Neuronal stem cell (in vitro differentiated cells): ENCODE measurements at places on chromosomes 16 and 17.

DNA sequence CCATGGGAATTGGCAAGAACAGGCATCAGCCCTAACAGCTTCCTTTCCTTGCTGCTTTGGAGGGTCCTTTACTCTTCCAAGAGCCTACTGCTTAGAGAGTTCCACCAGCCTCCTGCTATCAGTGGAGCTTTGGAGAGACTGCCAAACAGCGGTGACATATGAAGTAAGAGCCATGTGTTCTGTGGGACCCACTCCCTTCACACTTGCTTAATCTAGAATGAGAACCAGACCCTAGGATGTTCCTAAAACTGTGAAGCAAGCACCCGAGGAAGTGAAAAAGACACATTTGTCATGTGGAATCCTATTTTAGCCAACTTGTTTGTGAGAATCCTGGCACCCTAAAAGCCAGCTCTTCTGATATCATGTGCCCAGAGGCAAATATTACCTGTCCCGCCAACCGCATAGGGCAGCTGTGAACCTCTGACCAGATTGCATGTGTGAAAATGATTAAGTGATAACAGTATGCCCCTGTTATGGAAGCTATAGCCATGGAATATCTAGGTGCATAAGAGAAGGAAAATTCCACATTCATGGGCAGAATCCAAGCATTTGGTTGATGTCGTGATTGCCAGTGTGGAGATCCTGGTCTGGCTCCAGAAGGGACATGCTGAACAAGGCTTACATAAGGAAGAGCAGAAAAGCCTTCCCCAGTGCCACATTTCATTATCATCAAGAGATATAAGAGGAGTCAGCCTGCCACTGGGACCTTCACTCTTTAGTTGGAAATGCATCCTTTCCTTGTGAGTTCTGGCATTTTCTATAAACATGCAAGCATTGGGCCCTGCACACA is 18.7 kb downstream of the RCVRN start:
- no peak for DNase-seq

DNA sequence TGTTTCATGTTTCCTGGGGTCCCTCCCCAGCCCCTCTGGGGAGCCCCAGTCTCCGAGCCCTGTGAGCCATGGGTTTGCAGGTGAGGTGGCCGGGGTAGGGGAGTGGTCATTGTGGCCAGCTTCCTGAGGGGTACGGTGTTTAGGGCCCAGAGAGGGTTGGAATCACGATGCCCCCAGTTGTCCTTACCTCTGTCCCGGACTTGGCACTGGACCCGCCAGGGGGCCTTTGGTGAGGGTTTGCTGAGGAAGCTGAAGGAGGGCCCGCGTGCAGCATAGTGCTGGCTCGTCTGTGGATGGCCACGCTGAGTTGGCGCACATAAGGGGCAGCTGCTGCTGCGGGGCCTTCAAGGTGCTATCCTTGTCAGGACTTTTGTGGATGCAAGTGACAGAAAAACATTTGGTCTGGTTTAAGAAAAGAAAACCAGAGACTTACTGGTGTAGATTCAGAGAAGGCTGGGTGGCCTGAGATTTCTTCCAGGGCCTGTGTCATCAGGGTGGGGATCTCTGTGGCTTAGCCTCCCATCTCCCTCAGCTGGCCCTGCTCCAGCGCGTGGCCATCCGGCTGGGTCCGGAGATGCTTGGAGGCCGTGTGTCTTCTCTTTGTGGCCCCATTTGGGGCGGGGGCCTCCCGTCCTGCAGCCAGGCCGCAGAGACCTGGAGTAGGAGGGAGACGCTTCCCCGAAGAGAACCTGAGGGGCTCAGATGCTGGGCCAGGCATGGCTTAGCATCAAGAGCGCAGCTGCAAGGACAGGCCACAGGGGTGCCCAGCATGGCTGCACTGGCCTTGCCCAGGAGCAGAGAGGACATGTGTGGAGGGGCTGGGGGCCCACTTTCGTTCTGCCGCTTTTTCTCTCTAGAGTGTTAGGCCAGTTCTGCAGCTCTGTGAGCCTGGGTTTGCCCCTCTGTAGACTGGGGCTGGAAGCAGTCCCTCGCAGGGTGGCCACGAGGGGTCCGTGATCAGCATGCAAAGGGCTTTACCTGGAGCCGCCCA is 33.7 kb upstream of the NUDT16L1 start:
- DNase-seq = no peak

DNA sequence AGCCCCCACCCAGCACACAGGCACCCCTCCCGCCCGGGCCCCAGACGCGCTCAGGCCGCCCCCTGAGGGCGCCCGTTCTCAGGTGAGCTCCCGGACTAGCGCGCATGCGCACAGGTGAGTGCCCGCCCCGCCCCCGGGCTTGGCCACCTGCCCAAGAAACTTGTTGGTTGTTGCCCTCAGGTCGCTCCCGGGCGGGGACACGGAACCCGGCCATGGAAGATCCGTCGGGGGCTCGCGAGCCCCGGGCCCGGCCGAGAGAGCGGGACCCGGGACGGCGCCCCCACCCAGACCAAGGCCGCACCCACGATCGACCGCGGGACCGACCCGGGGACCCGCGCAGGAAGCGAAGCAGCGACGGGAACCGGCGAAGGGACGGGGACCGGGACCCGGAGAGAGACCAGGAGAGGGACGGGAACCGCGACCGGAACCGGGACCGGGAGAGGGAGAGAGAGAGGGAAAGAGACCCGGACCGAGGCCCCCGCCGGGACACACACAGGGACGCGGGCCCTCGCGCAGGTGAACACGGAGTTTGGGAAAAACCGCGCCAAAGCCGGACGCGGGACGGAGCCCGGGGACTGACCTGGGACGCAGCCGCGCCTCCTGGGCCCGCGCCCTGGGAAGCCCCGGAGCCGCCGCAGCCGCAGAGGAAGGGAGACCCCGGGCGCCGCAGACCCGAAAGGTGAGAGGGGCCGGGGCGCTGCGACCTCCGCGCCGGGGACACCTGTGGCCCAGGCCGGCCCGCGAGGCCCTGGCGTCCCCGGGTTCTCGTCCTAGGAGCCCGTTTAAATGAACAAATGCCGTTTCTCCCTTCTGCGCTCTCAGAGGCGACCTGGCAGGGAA is at the start of gene MARVELD3:
Gene MARVELD3 (plus strand): TSS at position 167 of the 840 bp plus-strand sequence. CDS start 46 bp downstream, at position 213.
- DNase-seq = no peak

DNA sequence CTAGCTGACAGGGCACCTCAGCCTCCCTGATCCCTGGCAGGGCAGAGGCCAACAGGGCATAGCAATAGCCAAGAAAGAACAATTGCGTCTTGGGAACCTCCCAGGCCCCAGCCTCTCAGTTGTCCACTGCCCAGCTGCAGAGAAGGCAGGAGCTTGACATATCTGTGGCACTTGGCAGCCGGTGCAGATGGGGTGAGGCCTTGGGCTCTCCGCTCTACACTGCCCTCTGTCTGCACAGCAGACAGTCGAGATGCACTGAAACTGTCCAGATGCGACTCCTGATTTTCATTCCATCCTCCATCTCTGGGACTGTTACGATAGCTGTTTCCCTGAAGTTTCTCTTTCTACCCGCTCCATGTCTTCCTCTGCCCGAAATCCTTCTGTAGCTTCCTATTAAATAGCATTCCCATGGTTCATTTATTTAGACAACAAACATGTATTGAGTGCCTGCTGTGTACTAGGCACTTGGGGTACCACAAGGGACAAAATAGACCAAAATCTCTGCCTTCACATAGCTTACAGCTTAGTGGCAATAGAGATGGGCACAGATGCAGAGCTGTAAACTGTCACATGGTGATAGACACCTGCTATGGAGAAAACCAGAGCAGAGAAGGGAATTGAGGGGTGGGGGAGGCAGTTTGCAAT is 3.3 kb downstream of the POLR3E start:
- no peak for DNase-seq

DNA sequence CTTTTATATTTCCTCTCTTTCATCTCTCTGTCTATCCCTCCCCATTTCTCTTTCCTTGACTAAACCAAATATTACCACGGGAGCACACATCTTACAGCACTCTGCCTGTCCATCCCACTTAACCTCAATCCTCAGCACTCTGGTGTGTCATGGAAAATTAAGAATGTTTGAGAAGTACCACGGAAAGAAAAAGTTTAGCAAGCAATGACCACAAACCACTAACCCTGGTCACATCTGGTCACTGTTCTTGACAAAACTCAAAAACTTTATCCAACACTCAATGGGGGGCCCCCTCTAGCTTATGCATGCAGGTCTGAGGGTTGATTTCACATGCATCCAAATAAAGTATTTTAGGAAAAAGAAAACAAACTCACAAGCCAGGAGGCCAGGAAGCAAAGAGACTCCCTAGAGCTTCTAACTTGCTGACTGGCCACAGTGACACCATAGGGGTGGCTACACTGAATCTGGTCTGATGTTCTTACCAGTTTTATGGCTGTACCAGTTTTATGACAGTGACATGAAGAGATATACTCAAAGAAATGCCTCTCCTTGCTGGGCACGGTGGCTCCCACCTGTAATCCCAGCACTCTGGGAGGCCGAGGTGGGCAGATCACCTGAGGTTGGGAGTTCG is 229.2 kb downstream of the STX8 start:
- no peak for DNase-seq

DNA sequence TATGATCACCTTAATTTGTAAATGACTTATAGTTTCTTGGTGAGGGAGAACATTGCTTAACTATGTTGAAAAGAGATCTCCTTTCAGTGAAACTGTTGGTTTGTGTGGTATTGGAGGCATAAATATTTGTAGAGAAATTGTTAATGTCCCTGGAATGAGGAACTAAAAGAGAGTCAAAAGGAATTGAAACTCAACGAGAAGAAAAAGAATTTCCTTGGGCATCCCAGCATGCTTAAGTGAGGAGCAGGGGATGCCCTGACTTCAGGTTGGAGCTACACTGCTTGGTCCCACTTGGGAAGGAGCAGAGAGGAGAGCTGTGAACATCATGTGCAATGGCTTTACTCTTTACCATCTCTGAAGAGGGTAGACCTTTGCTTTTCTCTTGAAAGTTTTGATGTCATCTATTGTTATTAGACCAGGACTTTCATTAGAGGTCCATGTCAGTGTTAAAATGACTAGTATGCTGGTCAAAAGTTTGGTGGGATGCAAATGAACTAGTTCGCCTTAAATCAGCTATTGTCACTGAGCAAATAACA is 21.7 kb downstream of the KRT23 start:
- no peak for DNase-seq

- no peak for DNase-seq
These were observed 11.8 kb downstream of the RFFL start for GRCh38 chr17:35051579-35052240.

- DNase-seq = no peak
These were observed 8.6 kb upstream of the NXPH3 start for GRCh38 chr17:49567104-49567521.

DNA sequence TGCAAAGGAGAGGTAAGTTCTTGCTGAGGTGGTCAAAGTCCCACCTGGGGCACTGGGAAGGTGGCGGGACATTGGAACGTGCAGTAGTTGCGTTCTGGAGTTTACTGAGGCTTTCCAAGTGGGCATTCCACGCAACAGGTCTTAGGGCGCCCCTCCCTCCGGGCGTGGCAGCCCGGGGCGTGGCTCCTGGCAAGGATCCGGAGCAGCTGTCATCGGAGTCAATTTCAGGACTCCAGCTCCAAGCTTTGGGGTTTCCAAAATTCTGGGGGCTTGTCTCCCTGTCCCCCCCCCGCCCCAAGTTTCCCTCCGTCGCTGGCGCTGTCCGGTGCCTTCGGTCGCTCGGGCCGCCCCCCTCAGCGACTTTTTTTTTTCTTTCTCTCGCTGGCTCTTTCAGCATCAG is 43.1 kb upstream of the AMZ2 start:
- no peak for DNase-seq

- peak; percentile 57 for DNase-seq
These were observed 59.1 kb downstream of the TIMM22 start for GRCh38 chr17:1055751-1056645.

DNA sequence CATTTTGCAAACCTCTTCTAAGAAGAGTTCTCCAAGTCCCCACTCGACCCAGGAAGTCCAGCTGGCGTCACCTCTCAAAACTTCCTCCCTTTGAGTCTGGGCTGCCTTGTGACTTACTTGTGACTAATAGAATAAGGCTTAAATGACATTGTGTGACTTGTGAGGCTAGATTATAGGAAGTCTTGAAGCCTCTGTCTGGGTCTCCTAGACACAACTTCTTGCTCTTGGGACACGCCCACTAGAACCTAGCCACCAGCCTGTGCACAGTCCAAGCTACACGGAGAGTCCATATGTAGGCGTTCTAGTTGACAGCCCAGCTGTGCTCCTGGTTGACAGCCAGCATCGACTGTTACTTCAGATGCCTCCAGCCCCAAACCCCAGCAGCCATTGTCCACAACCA is 66.7 kb upstream of the TANC2 start:
- no peak for DNase-seq

- no peak for DNase-seq
These were observed 89.5 kb downstream of the WSCD1 start for GRCh38 chr17:6159541-6160231.

GRCh38 chr17:77365584-77366186 is 224.9 kb downstream of the SEC14L1 start:
- DNase-seq = no peak

- no peak for DNase-seq
These were observed 164.9 kb upstream of the PLCG2 start for GRCh38 chr16:81614171-81614570.

DNA sequence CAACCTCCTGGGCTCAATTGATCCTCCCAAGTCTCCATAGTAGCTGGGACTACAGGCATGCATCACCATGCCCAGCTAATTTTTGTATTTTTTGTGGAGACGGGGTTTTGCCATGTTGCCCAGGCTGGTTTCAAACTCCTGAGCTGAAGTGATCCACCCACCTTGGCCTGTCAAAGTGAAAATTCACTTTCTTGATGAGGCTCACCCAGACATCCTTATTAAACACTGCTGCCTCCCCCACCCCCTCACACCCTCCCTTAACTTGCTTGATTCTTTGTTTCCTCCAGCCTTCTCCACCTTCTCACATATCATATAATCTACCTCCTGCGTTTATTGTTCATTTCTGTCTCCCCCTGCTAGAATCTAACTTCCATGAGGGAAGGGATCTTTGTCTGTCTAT is 46.0 kb upstream of the TEX2 start:
- no peak for DNase-seq

GRCh38 chr16:72487283-72487682 is 315.3 kb upstream of the PMFBP1 start:
- no peak for DNase-seq

DNA sequence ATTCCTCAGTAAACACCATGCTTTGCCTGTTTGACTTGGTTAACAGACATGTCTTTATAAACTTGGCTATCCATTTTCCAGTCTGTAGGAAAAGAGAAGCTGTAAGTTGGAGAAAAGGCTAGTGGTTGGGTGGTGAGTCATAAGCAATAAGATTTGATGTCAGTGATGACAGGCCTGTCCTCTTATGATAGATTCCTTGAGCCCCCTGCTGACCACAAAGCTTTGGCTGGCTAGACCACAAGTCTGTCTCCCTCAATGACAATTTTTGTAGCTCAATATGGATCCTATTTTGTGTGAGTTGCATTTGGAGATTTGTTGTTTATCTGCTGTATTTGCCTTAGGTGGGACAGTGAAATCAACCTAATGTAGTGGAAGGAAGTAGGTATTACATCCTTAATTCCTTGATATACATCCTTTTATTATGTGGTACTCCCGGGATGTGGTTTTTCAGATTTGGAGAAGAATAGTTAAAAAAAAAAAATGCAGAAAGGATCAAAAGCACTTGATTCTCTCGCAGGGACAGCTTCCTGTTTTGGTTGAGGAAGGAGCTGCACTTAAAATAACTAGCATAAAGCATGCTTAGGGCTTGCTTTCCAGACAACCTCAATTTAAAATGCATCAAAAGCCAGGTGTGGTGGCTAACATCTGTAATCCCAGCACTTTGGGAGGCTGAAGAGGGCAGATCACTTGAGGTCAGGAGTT is 67.4 kb downstream of the SIAH1 start:
- no peak for DNase-seq
